ENCODE measurements at places on chromosomes 4 and X. TPM values are rescaled to one million over a fixed set of nuclear protein-coding genes. Genes with fewer than 3 reads are reported as not detected.

GLUD2 gene
- total RNA-seq = 0.91 TPM

- DNase-seq = peak; percentile 53
Observed at GRCh38 chrX:136616987-136617685, 30.8 kb upstream of the CD40LG start.

- no peak for DNase-seq
Observed at GRCh38 chrX:57952320-57952678, 42.0 kb upstream of the ZXDA start.

TRIM60 gene
- total RNA-seq = not detected

DNA sequence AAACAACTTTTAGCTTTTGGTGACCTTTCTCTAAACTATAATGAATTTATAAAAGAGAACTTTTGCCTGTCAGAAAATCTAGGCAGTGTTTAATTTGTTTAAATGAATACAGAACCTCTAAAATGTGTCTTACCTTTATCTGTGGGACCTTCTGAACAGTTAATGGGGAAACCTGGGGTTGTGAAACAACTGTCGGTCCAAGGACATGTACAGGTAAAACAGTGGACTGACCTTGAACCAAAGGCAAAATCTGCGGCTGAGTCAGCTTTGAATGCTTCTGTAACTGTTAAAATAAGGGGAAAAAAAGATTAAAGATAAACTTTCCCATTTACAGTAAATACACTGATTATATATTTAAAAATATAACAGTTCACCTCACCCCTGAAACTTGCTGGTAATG lies 65.1 kb downstream of the WNK3 start:
- no peak for DNase-seq

DNA sequence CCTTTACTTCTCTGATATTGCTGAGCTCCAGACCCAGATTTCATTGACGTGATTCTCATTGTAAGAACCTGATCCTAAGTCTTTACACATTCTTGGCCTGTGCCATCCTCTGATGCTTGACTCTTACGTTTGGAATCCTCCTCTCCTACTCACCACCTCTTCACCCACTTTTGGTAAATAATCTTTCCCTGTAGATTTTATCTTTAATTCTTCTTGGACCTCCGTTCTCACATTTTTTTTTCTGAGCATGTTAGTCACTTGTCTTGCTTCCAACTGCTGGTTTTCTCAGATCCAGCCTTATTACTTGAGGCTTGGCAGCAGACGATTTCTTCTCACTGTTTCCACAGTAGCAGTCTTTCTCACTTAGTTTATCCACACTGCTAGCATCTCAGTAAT lies 12.4 kb upstream of the SH3RF1 start:
- DNase-seq = no peak

- DNase-seq = no peak
Observed at GRCh38 chr4:4781936-4782707, 77.3 kb upstream of the MSX1 start.

QRFPR gene
- not detected for total RNA-seq

DNA sequence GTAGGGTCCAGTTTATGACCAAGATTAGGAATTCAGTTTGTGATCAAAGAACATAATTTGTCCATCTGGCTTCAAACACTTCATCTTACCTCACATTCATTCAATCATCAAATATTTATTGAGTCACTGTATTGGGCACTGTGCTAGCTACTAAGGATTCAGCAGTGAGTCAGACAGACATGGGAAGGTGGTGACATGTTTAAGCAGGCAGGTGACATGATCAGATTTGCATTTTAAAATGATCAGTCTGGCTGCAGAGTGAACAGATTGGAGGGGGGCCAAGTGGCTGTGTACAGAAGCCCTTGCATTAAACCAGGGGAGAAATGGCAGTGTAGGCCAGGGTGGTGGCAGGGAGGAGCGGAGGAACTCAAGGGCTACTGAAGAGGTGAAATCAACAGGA lies 25.1 kb upstream of the APLN start:
- DNase-seq = no peak

DNA sequence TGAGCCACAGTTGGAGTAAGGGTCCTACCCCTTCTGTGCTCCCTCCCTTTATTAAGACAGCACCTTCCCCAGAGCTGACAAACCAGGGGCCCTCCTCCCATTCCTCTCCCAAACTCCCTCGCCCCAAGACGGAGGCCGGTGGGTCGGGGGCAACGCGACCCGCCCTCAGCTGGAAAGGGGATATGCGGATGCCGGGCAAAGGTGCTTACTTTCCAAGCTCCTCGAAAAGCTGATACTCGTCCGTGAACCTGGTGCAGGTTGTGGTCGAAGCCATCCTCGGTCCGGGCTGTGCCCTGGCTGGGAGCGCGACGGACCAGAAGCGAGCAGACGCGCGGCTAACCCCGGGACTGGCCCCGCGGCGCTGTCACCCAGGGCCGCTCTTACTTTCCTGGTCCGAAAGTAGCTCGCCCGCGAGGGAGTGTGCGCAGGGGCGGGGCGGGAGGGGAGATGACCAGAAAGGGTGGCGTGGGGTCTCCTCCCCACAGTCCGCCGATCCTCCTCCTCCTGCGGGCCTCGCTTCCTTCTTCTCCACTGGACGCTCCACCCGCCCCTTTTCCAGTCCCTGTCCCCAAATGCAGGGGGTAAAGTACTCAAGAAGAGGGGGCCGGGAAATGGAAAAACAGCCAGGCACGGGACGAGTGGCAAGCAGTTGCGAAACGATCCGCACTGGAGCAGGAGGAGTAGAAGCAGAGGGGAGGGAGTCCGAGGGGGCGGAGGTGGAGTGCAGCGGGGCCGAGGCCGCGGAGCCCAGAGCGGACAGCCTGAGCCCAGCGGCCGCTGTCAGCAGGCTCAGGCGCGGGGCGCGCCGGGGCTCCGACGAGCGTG lies 531 bp downstream of the CAMK2D start:
- peak; percentile 72 for DNase-seq

GRK4 gene
- 2.4 TPM for total RNA-seq

DNA sequence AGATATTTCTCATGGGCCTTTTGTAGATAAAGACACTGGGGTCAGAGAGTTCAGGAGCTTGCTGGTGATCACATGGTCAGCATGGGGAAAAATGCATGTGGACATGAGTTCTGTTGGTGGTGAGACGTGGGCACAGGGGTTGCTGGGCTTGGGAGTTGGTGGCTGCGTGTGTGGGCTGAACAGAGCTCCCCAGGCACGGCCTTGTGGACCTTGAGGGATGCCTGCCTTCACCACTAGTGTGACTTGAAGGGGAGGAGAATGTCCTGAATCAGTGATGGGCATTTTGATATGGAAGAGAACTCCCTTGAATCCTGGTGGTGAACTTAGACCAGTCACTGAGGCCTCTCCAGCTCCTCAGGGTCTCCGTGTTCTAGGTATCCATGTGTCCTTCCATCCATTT lies 8.9 kb downstream of the CD99 start:
- no peak for DNase-seq

- peak; percentile 37 for DNase-seq
Observed at GRCh38 chrX:154738011-154738738, 12.7 kb downstream of the GAB3 start.

AGA gene
- total RNA-seq = 27.7 TPM

INTU gene
- 0.50 TPM for total RNA-seq
